GOT3 (cell line): ENCODE measurements at places on chromosomes 2 and 18.

DNA sequence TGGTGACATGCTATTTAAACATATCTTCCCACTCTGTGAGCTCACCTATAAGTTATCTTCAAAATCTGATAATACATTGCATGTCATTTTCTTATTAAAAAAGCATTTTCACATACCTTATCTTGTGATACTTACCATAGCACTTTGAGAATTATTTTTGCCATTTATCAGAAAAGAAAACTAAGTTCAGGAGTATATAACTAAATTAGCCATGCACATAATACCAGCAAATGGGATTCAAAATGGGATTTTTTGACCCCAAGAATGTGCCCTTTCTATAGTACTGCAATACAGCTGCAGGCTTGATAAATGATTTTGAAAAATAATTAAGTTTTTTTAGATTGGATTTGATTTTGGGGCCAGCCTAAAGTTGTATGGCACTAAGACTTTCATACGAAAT is 41.2 kb downstream of the SLC8A1 start:
- DNase-seq = no peak

- DNase-seq = no peak
Observed at GRCh38 chr18:78936251-78937005, 43.2 kb upstream of the SALL3 start.

- DNase-seq = no peak
Observed at GRCh38 chr2:207093234-207093633, 72.5 kb downstream of the KLF7 start.

DNA sequence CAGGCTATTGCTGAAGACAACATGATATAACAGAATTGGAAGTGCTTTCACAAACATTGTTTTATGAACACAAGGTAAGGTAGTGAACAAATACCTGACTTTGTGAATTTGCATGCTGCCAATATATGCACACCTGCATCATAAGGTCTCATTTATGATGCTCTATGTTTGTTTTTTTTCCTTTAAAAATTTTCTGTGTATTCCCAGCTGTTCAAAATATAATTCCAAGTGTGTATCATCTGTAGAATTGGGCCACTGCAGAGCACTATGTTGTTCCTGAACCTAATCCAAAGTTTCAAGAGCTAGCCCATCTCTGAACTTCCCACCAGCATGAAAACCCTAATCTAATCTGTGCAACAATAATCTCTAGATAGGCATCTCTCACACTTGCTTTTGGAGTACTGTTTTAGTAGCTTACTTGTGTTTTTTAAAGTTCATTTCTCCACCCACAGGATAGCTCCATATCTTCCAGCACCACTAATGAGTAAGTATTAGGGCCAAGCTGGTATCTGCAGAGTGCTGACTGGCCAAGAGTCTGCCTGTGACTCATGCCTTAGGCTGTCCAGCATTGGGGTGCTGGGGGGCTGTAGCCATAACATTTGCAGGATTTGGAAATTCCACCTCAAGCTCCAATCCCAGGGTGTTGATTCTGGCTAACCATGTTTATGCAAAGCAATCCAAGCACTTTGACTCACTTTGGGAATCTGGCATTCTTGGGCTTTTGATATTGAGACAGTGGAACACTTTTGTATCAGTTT is 208.2 kb upstream of the REV1 start:
- DNase-seq = peak; percentile 30

- no peak for DNase-seq
Observed at GRCh38 chr2:197215748-197216360, 94.7 kb downstream of the ANKRD44 start.

DNA sequence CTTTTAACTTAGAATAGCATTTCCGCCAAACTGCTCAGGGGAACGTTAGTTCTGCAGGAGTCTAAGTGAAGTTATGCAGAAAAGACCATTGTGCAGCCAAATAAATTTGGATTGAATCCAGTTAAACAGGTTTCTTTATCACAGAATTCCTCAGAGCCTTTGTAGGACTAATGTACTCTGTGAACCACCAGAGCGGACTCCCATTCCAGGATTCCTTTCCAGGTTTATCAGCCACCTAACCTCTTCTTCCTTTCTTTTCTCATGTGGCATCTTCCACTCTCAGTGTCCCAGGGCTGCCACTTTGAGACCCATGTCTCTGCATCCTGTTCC is 350.4 kb downstream of the TSN start:
- DNase-seq = no peak
